ENCODE measurements at places on chromosomes 3 and 15.

DNA sequence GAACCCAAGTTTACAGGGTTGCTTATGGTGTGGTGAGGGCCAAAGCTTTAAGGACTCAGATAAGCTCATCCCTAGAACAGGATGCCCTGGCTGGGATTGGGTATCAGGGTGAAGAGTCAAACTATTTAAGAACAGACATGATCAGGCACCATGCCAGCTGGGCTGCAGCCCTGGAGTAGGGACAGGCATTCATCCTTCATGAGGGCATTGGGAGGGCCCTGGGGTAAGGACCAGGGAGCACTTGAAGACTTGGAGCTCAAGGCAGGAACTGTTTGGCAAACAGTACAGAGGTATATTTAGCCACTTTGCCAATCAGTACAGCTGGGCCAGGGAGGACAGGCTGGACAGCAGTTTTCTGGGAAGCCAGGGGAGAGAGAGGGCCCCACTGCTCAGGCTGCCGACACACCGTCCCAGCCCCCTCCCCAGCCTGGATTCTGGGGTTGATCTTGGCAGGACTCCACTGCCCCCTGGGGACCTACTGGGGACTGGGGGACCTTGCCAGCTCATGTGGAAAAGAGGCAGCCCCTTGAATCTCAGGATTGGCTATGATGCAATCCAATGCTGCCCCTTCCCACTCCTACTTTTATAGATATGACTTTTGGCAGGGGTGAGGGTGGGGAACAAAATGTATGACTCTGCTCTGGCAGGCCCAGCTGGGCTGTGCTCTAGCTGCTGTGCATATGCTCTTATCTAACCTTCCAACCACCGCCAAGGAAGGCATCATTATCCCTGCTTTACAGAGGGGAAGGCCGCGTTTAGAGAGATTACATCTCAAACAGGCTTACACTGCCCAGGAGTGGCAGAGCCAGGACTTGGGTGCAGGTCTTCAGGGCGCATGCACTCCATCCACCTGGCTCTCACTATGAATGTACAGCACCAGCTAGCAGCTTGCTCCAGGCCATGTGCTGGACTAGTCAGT lies 2.3 kb downstream of the PLA2G4E start:
- DNase-seq = no peak

DNA sequence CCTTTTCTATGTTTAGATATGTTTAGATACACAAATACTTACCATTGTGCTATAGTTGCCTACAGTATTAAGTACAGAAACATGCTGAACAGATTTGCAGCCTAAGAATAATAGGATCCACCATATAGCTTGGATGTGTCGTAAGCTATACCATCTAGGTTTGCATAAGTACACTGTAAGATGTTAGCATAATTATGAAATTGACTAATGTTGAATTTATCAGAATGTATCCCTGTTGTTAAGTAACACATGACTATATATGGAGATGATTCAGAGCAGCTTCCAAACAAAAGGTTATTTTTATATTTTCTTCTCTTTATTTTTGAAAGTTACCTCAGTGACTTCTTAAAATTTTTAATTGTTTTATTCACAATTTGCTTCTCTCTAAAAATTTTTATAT lies 2.4 kb downstream of the SLC28A2 start:
- DNase-seq = no peak

DNA sequence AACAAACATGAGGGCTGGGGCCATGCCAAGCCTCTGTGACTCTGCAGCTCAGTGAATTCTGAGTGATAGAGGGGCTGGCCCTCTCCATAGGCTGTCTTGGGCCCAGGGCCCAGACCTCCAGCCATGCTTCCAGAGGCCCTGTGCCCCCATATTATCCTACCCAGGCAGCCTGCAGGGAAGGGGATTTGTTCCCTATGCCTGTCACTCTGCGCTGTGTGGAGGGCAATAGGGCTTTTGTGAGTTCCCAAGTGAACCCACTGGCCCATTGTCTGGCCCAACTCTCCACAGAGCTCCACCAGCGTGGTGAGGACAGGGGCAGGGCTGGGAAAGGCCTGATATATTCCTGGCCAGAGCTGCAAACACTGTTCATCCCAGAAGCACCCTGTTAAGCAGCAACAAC lies 113.2 kb downstream of the EPHB1 start:
- no peak for DNase-seq

DNA sequence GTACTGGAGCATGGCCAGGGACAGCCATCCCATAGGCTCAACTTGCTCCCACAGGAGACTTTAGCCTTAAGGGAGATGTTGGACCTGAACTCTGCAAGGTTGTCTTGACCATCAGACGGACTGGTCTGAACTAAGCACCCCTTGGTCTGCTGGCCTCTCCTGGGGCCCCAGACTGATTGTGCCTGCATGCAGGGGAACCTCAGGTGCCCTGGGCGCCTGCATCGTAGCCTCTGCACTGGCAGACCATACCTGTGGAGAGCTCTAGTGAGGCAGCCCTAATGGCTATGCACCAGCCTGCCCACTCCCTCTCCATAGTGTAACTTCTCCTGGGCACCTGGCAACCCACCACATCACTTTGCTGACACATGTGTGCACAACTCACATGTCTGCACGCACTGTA lies 395.6 kb downstream of the ZPLD1 start:
- DNase-seq = no peak

GRCh38 chr3:4597208-4597985 lies 104.2 kb downstream of the ITPR1 start:
- no peak for DNase-seq

- no peak for DNase-seq
These were observed 43.5 kb downstream of the CA12 start for GRCh38 chr15:63338170-63338569.

- DNase-seq = no peak
These were observed 387.1 kb upstream of the NECTIN3 start for GRCh38 chr3:110684466-110684865.
